ENCODE measurements at places on chromosomes 2 and 18. TPM values are rescaled to one million over a fixed set of nuclear protein-coding genes. Genes with fewer than 3 reads are reported as not detected.

The GMCL1 gene
- 16.2 TPM for total RNA-seq

- no peak for DNase-seq
These were observed 38.0 kb downstream of the NPAS2 start for GRCh38 chr2:100857915-100858314.

The RMDN2 gene
- total RNA-seq = 14.3 TPM

The UGT1A5 gene
- total RNA-seq = not detected

The POTEI gene
- 0.27 TPM for total RNA-seq

- DNase-seq = peak; percentile 41
These were observed 71.7 kb downstream of the TPGS2 start for GRCh38 chr18:36757081-36757480.

GRCh38 chr2:222837643-222838056, 23.2 kb upstream of the ACSL3 start:
- DNase-seq = no peak

DNA sequence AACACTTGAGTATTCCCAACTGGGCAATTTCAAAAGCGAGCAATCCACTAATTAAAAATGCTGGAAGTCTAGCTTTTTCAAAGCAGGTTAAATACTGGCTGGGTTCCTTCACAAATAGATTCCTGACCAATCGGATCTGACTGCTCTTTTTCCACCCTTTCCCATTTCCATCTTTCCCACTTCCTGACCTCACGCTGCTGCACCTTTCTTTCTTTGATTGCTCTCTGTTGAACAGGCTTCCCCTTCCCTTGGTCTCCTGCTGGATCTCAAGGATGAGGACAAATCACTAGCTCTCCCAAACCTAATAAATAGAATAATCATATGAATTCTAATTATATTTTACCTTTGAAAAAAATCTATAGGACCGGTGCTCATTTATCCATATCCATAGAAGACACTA, 121.2 kb downstream of the TCF4 start:
- DNase-seq = no peak

DNA sequence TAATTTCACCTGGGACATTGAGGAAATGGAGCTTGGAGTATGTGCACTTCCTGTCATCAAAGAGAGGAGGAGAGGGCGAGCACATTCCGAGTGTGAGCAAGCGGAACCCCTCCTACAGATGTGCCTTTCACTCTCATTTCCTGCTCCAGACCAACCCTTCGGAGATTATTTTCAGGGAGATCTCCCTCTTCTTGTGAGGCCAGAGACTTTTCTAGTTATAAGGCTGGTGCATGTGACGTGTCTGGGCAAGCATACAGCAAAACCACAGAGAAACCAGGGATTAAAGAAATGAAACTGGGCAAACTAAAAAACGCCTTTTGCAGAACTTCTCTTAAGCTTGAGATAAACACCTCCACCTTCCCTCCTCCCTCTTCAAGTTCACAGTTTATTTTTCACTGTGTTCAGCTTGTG, 409.2 kb upstream of the TCF4 start:
- no peak for DNase-seq
